ENCODE measurements at places on chromosomes 7 and 10.
A peak's percentile ranks its signal among the peaks of the same experiment; 100 is the strongest.

DNA sequence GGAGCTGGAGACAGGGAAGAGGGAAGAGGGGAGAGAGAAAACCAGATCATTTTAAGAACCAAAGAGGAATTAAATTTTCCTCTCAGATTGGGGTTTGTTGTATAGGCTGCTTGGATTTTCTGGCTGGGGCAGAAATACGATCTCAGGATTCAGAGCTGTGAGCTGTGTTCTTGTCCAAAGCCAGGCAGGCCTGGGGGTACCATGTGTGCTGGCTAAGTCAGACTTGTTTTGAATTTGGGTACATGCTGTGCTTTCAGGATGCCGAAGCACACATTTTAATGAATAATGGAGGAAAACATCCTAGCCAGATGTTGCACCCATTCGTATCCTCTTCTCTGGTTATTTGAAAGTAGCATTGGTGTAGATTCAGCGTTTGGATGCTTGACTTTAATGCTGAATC, 170.3 kb upstream of the PODXL start:
- DNase-seq, result no peak

DNA sequence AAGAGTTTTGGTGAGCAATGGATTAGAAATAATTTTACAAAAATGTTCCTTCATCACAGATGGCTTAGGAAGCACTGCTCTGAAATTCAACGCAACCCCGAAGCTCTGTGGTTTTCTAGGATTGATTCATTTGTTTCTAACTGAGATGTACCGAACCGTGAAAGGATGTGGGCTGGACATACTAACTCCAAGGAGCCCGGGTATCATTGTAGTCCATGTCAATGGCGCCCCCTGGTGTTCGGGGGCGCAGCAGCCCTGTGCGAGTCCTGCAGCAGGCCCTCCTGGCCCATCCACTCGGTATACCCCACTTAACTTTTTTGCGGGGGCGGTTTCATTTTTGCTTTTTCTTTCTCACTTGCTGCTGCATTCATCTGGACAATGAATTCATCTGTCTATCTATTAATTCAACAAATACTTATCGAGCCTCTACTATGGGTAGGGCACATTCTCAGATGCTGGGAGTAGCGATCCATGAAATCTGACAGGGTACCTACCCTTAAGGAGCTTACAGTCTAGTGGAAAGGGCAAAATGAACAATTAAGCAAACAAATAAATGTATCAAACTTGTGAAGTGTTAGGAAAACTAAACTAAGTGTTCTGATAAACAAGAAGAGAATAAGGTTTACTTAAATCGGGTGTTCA, 25.2 kb upstream of the ITPRID1 start:
- DNase-seq, result peak; percentile 12

DNA sequence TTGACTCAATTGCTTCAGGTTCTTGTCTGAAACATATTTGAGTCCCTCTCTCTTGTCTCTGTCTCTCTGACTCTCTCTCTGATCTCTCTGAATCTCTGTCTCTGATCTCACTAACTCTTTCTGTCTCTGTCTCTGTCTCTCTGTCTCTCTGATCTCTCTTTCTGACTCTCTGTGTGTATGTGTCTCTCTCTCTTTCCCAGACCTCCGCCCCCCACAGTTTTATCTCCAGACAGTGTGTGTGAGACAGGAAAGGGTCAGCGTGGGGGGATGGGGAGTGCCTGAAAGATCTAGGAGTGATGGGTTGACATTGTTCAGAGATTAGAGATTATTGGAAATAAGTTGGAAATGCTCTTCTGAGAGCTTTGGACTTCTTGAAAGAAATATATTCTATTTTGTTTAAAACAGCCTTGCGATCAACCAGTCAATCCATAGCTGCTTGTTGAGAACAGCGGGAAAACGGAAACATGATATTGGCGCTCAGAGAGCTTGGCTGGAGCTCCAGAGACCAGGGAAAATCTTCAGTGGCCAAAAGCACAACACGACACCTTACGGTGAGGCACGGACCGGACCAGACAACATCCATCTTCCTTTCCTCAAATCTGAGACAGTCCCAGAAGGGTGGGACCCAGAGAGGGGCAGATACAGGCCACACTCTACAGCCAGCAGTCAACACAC, 35.5 kb downstream of the CALML3 start:
- DNase-seq, result no peak

- DNase-seq, result no peak
Measured at GRCh38 chr10:102781090-102781920, 37.6 kb downstream of the WBP1L start.

GRCh38 chr10:113060201-113061053, 110.4 kb downstream of the TCF7L2 start:
- DNase-seq, result no peak

GRCh38 chr7:155467846-155468784, 10.2 kb downstream of the EN2 start:
- no peak for DNase-seq

GRCh38 chr7:12701433-12701832, 14.0 kb downstream of the ARL4A start:
- DNase-seq, result no peak

GRCh38 chr7:78588393-78588792, 789.8 kb downstream of the PHTF2 start:
- DNase-seq, result no peak

- no peak for DNase-seq
Measured at GRCh38 chr10:95558593-95559320, 2.4 kb downstream of the SORBS1 start.

- DNase-seq, result no peak
Measured at GRCh38 chr10:24153537-24153936, 55.4 kb upstream of the KIAA1217 start.

GRCh38 chr10:105982735-105983134, 1181.8 kb downstream of the SORCS1 start:
- no peak for DNase-seq

GRCh38 chr10:79241629-79241989, 105.7 kb upstream of the PPIF start:
- DNase-seq, result no peak

- peak; percentile 94 for DNase-seq
Measured at GRCh38 chr7:155257482-155258225, 40.0 kb upstream of the INSIG1 start.

- no peak for DNase-seq
Measured at GRCh38 chr7:142025896-142026295, 30.2 kb downstream of the MGAM start.

DNA sequence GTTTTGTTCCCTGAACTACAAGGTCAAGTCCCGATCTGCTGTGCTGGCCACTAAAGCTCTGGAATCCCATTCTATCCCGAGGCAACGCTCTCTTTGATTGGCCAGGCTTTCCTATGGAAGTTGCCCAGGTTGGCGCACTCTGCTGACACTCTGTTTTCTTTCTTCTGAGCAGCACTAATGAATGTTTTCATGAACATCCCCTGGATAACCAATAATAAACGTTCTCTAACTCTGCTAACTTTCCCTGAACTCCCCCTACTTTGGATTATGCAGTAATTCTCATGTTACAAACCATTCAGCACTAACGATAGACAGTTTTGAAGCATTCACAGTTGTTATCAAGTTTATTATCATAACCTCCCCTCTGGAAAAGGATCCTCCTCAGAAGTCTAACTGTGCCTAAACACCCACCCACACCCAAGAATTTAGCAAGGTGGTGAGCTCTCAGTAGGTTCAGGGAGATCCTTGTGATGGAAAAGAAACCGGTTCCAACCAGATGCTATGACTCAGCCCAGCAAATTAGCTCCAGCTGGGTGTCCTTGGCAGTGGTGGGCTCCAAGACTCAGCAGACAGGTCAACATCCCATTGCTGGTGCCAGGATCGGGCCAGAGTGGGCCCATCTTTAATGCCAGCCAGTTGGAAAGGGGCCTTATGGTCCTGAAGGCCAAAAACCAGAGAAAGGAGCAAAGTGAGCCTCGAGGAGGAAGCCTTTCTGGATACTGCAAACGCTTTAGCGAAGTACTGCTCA, 68.4 kb downstream of the CREB3L2 start:
- peak; percentile 71 for DNase-seq

DNA sequence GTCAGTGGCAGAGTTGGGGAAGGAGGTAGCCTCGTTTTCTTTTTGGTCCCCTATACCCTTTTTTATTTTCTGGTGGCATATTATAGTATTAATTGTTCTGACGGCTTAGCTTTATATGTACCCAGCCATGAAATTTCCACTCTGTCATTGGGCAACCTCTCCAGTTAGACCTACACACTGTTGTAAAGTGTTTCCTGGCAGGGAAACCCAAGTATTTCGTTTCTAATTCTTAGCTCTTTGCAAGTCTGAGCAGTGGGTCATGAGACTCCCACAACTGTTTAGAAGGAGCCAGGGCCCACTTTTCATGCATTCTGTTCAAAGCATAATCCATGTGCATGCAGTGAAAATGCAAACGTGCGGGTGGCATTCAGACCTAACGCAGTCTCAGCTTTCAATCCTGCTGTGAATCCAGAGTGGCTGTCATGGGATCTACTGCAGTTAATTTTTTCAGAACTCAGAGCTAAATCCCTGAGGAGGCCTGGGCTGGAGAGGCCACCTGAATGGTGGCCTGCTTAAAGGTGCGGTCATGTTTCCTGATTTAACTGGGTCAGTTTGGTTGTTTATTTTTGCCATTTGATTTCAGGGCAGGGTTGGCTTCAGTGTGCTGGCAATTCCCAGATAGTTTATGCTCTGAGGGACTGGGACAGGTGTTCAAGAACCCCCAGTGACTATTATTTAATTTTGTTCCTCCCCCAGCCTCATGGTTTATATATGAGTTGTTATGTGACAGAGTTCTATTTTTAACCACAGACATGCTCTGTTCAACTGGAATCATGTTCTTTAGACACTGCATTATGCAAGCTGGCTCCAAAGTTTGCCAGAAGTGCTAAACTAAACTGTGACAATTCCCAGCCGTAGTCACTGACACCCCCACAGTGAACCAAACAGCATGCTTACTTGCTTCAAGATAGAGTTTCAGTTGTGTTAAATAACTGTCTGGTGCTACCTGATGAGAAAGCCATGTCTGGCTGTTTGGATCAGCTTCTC, 27.4 kb upstream of the SYPL1 start:
- DNase-seq, result peak; percentile 59

GRCh38 chr7:34064519-34065158, 159.3 kb downstream of the BMPER start:
- peak; percentile 51 for DNase-seq

GRCh38 chr7:157265051-157265450, 71.8 kb upstream of the DNAJB6 start:
- DNase-seq, result no peak

DNA sequence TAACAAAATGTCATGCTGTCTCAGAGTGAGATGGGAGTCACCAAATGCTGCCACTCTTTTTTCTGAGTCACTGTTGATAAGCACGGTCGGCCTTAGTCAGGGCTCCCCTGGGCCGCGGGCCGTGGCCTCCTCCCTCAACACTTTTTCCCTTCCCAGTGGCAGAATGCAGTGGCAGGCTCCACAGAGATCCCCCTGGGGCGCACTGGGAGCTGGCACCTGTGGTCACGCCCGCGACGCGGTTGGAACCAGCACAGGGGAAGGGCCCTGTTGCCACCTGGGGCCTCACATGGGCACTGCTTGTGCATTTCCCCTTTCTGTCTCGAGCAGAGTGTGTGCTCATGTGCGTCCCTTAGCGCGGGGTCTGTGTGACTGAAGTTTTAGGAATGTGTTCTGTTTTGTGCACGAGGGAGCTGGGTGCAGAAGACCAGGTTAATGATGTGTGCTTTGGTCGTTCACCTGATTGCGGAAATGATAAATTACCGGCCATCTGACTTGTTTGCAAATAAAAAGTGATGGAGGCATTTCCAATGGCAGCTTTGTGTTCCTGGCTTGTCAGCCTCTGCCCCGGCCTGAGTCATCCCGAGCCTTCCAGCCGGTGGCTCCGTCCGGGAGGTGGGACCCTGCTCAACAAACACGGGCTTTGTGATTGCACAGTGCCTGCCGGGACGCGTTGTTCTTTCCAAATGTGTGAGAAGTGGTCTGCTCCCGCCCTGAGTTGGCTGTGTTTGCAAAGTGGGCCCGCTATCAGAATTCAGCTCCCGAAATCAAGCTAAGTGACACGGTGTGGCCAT, 100.7 kb downstream of the NKX6-2 start:
- no peak for DNase-seq

- DNase-seq, result no peak
Measured at GRCh38 chr7:6162331-6162620, 110.1 kb downstream of the CYTH3 start.

- peak; percentile 74 for DNase-seq
Measured at GRCh38 chr7:115047958-115048720, 126.2 kb downstream of the MDFIC start.

DNA sequence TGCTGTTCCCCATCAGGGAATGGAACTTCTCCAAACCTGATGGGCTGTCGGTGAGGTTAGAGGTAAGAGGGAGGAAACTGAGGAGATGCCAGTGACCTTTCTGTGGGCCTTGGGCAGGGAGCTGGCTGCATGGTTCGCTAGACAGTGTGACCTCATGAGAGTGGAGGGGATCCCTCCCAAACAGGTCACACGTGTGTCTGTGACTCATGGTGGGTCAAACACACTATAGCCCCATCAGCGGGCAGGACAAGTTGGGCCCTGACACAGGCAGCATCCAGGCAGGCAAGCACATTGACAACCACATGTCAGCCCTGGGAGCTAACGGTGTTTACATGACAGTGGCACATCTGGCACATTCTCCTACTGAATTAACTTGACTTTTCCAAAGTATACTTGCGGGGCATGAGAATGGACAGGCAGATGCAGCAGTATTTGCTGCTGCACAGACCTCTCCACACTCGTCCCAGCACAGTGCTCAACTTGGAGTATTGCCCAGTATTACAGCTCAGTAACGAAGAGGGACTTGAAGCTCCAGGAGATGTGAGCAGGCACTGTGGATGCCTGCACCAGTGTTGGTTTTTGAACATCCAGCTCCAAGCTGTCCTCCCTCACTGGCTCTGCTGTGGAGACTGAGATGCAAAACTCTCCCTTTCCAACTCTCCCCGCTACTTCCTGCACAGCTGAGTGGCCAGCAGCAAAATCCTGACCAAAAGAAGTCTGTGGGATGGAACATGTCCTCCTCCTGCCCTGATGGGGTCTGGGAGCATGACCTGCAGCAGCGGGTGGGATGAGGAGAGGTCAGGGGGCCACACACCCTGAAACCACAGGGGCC, 199.6 kb downstream of the WDR37 start:
- DNase-seq, result no peak

DNA sequence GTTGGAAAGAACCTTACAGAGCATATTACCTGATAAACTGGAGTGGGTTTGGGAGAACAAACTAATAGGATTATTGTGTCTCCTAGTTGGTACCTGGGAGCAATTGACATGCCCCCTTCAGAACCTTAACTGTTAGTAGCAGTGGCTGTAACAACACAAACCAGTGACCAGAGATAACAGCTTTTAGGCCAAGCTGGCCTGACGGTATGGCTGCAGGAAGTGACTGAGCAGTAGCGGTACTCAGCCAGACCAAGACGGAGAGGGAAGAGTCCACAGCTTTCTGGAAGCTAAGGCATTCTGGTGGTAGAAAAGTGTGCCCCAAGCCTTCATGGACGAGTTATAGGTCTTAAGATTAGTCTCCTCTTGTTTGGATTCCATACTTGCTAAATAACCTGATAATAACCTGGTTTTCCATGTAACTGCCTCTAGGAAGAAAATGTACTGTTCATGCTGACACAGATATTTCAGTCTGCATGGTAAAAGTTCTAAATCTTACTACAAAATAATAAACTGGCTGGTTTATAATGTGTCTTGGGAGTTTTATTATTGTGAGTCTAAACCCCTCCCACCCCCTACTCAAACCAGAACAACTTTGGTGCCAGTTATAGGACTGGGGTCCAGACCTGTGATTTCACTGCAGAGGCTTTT, 11.3 kb downstream of the NOLC1 start:
- no peak for DNase-seq

- no peak for DNase-seq
Measured at GRCh38 chr10:46308666-46309450, 22.1 kb downstream of the ANTXRL start.

Data from AG10803 (cell line).